ENCODE measurements at places on chromosomes 3 and 15.

DNA sequence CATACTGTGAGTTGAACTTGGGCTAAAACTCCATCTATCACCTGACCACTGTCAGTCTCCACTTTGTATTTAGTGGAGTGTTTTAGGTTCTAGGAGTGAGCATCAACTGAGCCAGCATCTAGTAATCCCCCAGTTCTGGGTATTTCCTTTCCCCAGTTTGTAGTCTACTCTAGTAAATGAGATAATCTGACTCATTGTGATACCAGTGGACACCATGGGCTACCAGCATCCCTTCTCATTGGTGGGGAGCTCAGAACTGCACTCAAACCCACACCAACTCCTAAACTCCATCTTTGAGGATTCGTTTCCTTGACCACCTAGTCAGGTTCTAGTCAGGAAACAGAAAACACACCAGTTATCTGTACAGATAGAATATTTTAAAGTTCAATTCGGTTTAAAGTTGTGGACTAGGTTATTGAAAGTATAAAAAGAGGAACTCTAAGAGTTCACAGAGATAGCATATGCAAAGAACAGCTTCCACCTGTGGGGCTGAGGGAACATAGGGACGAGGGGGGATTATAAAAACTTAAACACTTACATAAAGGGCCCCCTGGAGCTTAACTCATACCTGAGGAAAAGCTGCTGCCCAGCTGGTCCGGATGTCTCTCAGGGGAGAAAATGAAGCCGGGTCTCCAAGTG lies 36.0 kb downstream of the LEO1 start:
- DNase-seq: no peak

- DNase-seq: no peak
Observed at GRCh38 chr3:62615258-62615849, 242.0 kb upstream of the FEZF2 start.

DNA sequence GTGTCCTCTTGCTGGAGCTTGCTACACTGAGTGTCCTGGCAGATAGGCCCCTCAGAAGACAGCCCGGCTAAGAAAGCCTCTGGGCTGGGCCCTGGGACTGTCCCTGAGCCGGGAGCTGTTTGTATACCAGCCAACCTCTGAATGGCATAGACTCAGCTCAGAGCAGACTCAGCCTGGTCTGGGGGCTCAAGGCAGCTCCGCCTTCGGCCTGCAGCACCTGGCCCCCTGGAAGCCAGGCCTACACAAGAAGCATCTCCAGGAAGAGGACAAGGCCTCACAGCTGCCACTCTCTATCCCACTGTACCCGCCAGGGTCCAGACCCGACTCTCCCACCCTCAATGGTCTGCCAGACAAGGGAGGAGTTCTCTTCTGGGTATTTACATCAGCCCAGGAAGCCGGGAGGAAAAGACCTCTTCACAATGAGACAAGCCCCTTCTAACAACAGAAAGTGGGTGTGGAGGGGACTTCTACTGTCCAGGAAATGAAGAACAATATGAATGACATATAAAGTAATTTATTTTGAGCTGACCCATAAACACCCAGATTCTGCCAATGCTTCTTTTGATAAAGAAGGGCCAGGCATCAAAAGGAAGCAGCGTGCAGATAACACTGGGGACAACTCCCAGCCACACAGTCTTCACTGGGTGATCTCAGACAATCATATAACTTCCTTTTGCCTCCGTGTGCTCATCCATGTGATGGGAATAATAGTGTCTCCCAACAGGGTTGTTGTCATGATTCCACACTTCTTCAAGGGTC lies 110.2 kb downstream of the TPRA1 start:
- DNase-seq: no peak

GRCh38 chr3:15756505-15756904 lies 41.3 kb downstream of the ANKRD28 start:
- no peak for DNase-seq

DNA sequence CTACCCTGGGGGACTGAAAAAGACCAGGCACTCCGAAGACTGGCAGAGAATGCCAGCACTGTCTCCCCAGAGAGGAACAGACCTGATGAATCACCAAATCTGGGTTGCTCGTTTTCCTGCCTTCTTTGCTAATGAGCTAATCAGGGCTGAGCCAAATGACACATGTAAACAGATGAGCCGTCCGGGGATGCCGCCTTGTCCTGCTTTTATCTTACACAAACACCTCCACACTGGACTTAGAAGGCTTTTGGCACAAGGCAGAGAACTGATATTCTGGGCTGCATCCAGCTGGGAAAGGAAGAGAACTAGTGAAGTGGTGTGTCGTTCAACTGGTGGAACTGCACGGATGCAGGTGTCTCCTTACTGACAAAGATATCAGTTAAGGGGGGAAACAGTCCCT lies 88.1 kb downstream of the MECOM start:
- DNase-seq: no peak

DNA sequence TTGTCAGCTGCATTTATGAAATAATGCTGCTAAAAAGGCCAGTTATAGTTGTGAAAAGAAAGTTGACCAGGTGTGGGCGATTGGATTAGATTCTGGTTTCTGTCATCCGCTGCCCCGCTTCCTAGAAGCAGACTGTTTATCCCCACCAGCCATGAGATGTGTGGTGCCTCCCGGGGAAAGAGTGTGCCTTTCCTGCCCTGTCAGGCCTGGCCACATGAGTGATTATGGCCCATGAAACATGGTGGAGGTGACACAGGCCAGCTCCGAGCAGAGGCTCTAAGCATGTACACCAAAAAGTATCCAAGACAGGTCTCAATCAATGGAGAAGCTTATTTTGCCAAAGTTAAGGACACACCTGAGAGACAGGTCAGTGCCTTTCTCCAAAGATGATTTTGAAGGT lies 85.4 kb upstream of the ABHD2 start:
- no peak for DNase-seq

DNA sequence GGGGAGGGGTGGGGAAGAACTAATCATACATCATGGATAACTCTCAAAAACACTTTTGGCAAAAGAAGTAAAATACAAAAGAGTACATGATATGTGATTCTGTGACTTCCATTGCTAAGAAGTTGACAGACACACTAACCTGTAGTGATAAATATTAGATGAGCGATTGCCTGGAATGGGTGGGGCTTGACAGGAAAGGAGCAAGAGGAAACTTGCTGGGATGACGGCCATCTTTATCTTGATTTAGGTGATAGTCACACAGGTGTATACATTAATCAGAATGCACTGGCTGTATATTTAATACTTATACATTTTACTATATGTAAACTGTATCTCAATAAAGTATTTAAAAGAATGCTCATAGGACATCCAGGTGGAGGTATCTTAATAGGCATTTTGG lies 13.1 kb downstream of the PARL start:
- DNase-seq: no peak

GRCh38 chr15:40063563-40064011 lies 24.6 kb upstream of the SRP14 start:
- DNase-seq: no peak

DNA sequence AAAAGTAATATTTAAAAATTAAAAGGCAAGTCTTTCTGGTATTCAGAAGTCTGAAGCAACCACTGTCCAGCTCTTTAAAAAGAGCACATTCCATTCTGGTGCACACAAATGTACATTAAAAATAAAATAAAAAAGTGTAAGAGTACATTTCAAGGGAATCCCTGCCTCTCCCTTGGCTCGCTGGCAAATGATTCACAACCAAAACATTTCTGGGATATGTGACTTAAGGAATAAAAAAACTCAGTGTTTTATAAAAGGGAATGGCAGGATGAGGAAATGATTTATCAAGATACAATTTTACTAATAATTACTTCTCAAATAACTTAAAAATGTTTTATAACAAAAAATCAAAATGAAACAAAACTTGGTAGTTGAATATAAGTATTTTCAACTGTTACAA lies 23.8 kb upstream of the ANXA2 start:
- DNase-seq: no peak

DNA sequence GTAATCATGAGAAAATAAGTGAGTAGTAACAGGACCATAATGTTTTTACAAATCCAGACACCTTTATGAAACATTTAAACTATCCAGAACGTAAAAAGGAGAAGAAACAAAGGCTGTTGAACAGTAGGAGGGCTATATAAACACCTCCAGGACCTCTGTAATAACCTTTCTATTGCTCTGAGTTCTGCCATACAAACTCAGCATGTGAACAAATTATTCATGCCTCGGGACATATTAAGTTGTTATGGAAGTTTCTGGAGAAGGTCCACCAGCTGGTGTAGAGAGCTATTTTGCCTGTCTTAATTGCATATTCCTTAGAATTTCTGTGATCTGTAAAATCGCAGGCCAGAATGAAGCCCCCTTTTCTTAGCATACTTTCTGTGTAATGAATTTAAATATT lies 256.3 kb downstream of the UBE2E2 start:
- DNase-seq: no peak

GRCh38 chr3:138036572-138036971 lies 26.6 kb downstream of the CLDN18 start:
- no peak for DNase-seq

- no peak for DNase-seq
Observed at GRCh38 chr3:162780313-162780712, 1283.7 kb downstream of the OTOL1 start.

- no peak for DNase-seq
Observed at GRCh38 chr3:112817271-112817670, 29.4 kb downstream of the CD200R1L start.

DNA sequence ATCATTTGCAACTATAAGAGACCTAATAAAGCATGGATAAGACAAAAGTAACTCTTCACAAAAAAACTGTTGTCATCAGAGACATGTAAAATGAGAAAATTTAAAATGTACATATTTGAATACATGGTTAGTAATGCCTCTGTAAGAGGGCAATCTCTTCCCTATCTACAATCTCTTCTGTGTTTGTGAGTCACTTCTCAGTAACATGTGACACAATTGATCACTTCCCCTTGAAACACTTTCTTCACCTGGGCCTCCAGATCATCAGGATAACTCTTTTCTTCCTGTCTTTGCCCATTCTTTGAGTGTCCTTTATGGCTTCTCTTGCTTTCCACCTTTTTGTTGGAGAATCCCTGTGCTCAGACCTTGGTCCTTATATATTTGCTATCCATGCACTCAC lies 50.4 kb downstream of the TFDP2 start:
- no peak for DNase-seq

DNA sequence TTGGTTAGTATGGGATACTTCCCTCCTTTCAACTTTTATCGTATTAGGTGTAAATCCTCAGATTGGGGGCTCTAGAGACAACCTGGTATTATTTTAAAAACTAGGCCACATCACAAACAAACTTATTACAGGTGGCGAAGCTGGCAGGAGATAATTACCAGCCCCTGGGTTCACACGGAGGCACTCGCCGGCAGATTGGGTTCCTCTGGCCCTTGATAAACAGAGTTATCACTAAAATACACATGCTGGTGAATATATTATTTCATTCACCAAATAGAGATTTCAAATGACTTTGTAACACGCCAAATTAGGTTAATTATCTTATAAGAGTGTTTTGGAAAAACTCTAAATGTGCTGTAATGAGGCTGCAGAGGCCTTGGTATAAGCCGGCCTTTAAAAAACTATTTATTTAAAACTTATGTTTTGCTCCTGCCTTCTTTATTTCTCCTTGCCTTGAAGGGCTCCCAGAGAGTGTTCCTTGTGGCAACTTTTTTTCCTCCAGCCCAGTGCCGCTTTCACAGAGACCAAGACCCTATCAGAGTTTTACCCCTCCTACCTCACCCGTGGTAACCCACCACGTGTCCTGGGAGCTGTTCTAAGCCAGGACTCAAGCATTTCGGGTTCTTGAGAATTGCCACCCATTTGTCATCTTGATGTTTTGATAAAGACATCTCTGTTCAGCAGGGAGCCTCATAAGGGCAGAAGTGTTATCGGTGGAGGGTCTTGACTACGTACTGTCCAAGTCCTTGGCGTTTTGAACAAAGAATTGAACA lies 468.6 kb upstream of the CFAP20DC start:
- DNase-seq: no peak

DNA sequence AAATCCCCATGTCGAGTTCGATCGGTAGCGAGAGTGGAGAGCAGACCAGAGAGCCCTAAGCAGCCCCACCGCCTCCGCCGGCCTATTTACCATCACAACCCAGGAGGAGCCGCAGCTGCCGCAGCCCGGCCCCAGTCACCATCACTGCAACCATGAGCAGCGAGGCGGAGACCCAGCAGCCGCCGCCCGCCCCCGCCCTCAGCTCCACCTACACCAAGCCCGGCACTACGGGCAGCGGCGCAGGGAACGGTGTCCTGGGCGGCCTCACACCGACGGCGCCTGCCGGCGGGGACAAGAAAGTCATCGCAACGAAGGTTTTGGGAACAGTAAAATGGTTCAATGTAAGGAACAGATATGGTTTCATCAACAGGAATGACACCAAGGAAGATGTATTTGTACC lies 89.5 kb upstream of the TPM1 start:
- DNase-seq: no peak

- no peak for DNase-seq
Observed at GRCh38 chr3:184748219-184749135, 36.6 kb upstream of the MAGEF1 start.

- no peak for DNase-seq
Observed at GRCh38 chr3:83625261-83625660, 1333.5 kb upstream of the CADM2 start.

DNA sequence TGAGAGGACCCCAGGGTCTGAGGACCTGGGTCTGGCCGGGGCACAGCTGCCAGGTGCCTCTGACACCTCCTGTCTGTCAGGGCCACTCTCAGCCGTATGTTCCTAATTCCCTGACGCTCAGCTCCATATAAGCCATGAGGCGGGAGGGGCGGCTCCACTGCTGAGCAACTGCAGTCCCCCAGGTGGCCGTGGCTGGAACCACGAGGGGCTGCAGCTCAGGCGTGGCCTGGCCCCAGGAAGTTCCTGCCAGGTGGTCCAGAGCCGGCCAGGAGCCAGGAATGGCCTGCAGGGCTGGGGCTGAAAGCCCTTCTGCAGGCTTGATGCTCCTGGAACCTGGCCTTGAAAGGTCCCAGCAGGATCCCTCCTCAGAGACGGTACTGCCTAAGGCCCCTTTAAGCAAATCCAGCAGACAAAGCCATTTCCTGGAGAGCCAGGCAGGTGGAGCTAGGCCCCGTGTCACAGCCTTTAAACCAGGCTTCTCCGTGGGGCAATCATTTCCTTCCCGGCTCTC lies 118.0 kb downstream of the CHSY1 start:
- no peak for DNase-seq

All from activated T-helper 9 cell treated with anti-CD3 and anti-CD28 coated beads, Interleukin-2, amount 50 U/mL, for 16 hours (primary cell).